ENCODE measurements at places on chromosomes 1 and 21.
A peak's percentile ranks its signal among the peaks of the same experiment; 100 is the strongest.

DNA sequence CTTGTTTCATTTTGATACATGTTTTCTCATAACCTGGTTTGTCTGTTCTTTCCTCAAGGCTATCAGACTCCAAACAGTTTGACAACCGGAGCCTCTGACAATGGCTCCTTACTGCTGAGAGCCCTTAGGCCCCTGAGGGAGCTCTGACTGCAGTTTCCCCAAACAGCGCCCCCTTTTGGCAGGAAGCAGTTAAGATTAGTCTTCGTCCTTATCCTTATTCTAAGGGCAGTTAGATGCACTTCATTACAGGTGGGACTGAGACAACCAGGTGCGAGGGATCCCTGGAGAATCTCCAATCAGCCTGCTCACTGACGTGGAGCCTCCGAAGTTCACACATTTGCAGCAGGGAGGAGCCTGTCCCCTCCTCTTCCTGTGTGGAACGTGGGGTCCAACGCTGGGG is 393.1 kb downstream of the BRINP3 start:
- DNase-seq, result no peak

GRCh38 chr1:42167611-42168390 is 3.3 kb upstream of the GUCA2A start:
- DNase-seq, result no peak

GRCh38 chr1:28108001-28108400 is 19.6 kb upstream of the EYA3 start:
- DNase-seq, result no peak

GRCh38 chr1:228497206-228497605 is 10.0 kb downstream of the RNF187 start:
- DNase-seq, result no peak

DNA sequence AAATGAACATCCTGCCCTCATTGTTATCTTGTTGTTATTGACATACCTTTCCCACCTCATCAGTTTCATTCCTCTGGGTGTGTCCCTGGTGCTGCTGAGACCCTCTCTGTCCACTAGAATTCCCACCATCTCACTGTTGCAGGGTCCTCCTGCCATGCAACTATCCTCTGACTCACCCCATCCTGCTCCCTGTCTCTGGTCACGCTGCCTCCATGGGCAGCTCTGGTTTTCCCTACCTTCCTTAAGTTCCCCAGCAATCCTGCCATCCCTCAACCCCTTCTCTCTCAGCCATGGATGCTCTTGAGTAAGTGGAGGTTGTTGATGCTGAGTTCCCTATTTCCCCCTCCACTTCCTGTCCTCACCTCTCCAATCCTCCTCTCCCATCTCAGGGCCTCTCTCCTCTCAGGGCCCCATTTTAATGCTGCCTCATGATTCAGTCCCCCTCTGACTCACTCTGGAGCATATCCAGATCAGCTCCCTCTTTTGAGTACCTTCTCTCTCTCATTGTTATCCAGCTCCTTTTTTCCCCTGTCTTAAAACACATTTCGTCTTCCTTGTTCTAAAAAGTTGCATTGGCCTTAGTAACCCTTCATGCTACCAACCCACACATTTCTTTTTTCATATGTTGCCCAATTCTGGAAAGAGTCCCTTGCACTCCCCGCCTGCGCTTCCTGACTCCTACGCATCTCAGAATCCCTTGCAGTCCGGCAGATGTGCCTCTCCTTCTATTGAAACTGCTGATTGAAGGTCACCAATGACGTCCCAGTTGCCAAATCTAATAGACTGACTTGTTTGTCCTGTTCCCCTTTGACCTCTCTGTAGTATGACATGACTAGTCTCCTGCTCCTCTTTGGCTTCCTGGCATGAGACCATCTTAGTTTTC is 92.0 kb downstream of the CNIH3 start:
- no peak for DNase-seq

DNA sequence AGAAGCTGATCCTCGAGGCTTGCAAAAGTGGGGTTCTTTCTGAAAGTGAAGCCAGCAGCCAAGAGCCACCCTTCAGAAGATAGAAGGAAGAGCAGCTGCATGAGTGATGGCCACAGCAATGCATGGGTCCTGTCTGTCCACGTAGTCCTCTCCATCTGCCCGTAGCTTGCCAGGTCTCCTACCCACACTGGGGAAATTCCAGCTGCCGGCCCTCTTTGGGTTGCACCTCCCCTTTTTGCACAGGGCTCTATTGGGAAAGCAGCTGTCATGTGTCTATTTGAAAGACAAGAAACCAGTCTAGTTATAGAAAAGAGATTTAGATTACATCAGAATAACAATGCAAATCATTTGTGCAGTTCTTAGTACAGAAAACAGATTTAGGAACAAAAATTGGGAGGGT is 204.4 kb downstream of the GIPC2 start:
- no peak for DNase-seq

DNA sequence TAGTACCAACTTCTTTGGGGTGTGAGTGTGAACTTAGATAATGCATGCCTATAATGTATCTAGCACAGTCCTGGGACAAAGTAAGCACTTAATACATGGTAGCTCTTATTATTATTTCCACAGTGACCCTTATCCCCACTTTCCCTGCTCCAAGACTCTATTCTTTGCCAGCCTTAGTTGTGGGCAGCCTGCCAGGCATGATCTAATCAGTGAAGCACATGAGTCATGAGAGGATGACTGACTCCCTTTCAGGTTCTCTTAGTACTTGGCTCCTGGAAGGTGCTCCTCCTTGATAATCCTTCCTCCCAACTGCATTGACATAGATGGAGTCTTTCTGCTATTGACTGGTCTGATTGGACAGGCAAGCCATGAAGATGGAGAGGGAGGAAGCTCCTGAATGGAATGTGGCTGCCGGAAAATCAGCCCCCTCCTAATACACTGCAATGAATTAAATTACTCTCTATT is 17.4 kb upstream of the GNG12 start:
- peak; percentile 66 for DNase-seq

- no peak for DNase-seq
Measured at GRCh38 chr21:16113052-16113715, 383.4 kb downstream of the USP25 start.

- DNase-seq, result no peak
Measured at GRCh38 chr1:158246650-158247049, 7.6 kb upstream of the CD1A start.

GRCh38 chr1:21313886-21314721 is 23.8 kb upstream of the ECE1 start:
- DNase-seq, result no peak

GRCh38 chr1:24122776-24123175 is 10.8 kb upstream of the MYOM3 start:
- DNase-seq, result no peak

DNA sequence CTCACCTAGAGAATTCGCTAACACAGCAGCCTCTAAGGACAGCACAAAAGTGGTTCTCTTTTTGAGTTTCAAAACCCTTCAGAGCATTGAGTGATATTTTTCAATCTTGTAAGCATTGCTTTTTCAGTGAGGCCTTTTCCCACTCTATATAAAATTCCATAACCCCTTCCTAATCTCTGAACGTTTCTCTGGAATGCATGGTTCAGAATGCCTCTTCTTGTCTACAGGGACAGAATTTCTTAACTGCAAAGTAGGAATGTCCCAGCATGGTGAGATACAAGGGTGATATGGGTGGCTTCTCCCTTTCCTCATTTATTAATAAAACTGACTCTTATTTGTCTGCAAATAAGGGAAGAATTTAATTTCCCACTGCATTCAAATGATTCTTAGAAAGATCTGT is 377.9 kb downstream of the LTN1 start:
- DNase-seq, result no peak

DNA sequence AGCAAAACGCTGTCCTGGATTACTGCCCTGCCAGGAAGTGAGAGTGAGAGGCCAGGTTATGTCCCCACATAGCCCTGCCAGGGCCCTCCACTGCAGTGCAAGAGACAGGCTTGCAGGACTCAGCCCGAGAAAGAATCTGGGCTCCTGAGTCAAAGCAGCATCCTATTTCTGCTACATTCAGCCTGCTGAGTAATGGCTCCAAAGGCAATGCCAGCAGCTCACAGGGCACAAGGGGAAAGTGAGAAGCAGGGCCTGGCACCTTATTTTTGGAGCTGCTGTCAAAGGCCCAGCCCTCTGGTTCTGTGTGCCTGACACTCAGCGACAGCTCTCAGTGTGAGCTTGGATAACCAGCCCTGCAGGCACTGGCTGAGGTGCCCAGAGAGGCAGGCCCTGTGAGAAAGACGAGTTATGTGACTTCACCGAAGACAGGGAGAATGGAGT is 83.9 kb downstream of the DTL start:
- DNase-seq, result no peak

DNA sequence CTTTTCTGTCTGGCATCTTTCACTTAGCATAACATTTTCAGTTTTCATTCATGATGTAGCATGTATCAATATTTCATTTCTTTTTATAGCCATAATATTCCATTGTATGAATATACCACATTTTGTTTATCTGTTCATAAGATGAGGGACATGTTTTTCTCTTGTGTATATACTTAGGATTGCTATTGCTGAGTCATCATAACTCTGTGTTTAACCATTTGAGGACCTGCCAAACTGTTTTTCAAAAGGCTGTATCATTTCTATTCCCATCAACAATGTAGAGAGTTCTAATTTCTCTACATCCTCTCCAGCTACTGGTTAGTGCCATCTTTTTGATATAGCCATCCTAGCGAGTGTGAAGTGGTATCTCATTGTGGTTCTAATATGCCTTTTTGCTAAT is 26.2 kb downstream of the MPZL1 start:
- DNase-seq, result no peak

- peak; percentile 79 for DNase-seq
Measured at GRCh38 chr1:4655674-4656532, 1.5 kb downstream of the AJAP1 start.

- DNase-seq, result no peak
Measured at GRCh38 chr1:208691012-208691411, 446.8 kb upstream of the PLXNA2 start.

DNA sequence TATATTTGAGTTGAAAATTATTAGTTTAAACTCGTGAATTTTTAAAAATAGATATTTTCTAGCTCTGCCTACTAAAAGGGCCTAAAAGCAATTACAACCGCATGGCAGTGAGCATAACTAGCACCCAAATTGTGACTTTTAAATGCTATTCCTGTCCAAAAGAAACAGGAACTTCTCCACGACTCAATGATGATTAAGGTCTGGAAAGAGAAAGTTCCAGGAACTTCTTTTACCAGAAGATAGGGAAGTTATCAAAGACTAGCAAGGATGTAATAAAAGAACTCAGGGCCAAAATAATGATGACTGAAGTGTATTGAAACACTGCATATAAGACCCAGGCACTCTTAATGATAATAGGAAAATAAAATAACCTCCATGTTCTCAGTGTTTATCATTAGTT is 313.0 kb downstream of the PLPP3 start:
- no peak for DNase-seq

- no peak for DNase-seq
Measured at GRCh38 chr1:116716391-116716790, 37.8 kb upstream of the CD2 start.

DNA sequence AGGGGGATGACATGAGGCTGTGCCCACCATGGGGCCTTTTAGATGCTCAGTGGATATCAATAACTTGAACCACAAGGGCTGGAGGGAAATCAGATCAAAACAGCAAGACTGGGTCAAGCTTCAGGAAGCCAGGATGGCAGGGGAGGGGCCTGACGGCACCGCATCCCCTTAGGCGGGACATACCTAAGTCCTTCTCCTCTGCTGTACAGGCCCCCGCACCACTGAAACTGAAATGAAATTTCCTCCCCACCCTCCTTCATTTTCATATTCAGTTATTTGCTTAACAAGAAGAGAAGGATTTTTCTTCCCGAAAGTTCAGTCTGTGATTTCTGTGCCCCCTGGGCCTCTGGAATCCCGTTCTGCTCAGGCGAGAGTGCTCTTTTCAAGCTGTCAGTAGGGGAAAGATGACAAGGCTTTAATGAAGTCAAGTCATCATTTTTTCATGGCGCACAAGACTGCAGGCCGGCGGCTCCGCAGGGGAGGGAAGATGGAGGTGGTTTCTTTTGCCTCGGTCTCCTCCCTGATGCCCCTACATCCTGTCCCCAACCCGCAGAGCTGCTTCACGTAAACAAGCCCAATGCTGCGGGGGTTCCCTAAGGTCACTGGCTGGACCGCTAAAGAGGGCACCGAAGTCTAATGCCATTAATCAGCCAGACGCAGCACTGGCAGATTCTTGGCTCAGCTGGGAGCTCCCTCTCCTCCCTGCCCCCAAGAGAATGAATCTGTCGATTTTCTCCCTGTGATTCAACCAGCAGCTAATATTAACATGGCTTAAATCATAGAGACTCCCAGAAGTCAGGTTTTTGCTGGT is 264.8 kb downstream of the C1orf94 start:
- DNase-seq, result no peak

GRCh38 chr1:2284932-2285331 is 56.8 kb downstream of the SKI start:
- DNase-seq, result no peak

GRCh38 chr1:179937668-179938254 is 16.8 kb upstream of the CEP350 start:
- DNase-seq, result no peak

DNA sequence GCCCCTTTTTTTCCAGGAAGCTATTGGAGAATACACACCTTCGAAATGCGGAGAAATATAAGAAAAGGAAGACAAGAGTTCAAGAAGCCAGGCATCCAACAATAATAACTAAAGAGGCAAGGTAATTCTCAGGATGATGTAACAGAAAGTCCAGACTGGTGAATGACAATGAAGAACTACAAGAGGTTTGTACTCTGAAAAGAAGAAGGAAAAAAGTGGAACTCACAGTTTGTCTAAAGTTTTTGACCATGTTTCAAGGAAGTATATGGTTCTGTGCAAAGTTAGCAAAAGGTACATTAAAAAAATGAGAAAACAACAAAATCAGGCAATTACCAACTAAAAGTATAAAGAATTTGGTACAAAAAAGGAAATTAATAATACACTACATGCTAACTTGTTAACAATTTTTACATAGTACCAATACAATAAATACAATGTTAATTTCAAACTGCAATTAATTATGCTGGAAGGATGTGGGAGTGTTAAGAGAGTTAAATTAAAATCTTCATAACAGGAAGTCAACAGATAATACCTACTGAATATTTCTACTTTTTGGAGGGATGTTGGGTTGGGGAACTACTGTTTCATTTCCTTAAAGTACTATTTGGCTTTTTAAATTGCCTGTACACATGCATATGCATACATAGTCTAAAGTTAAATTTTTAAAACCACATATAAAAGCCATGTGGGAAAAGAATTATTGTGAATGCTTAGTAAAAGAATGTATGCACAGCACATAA is 12.9 kb upstream of the CD55 start:
- DNase-seq, result no peak

GRCh38 chr1:242467556-242468145 is 56.8 kb downstream of the PLD5 start:
- peak; percentile 9 for DNase-seq
